Keratinocyte (primary cell): ENCODE measurements at places on chromosomes 1 and 21. TPM values are rescaled to one million over a fixed set of nuclear protein-coding genes. Genes with fewer than 3 reads are reported as not detected.

Gene KRTAP19-3
- not detected in 3 replicates for polyA plus RNA-seq

Gene DTL
- polyA plus RNA-seq, result 1.9 to 17.4 TPM (median 9.3 TPM) in 3 replicates

Gene OLFM3
- polyA plus RNA-seq, result not detected in 3 replicates

Gene UBXN11
- 5.2 to 6.8 TPM (median 6.6 TPM) in 3 replicates for polyA plus RNA-seq

Gene RGS5
- 2.1 to 4.1 TPM (median 2.7 TPM) in 3 replicates for polyA plus RNA-seq

Gene CORT
- polyA plus RNA-seq, result 0.17 TPM in 1 of 3 replicates, not detected in the others

Gene SELE
- not detected in 3 replicates for polyA plus RNA-seq

Gene ASB17
- not detected in 3 replicates for polyA plus RNA-seq

Gene C1QTNF12
- polyA plus RNA-seq, result 0.15 to 0.46 TPM (median 0.18 TPM) in 3 replicates

Gene SLC45A3
- polyA plus RNA-seq, result 2.1 to 2.8 TPM (median 2.5 TPM) in 3 replicates

Gene S100A14
- polyA plus RNA-seq, result 1,249 to 1,646 TPM (median 1,394 TPM) in 3 replicates

Gene OR2L3
- not detected in 3 replicates for polyA plus RNA-seq

Gene GPR153
- 7.2 to 14.2 TPM (median 11.0 TPM) in 3 replicates for polyA plus RNA-seq

Gene C1orf116
- polyA plus RNA-seq, result 38.8 to 69.2 TPM (median 65.3 TPM) in 3 replicates

Gene TAL1
- not detected in 3 replicates for polyA plus RNA-seq

Gene USP25
- 14.4 to 17.8 TPM (median 16.0 TPM) in 3 replicates for polyA plus RNA-seq

Gene GLIS1
- polyA plus RNA-seq, result not detected in 3 replicates

Gene CERS2
- polyA plus RNA-seq, result 75.0 to 172 TPM (median 121 TPM) in 3 replicates

Gene LGR6
- polyA plus RNA-seq, result 0.39 to 1.5 TPM (median 0.42 TPM) in 3 replicates

Gene ACTL8
- polyA plus RNA-seq, result not detected in 3 replicates

Gene MATN1
- polyA plus RNA-seq, result 0.05 to 0.13 TPM in 2 of 3 replicates, not detected in the other

Gene CFHR1
- not detected in 3 replicates for polyA plus RNA-seq

Gene DOP1B
- 2.4 to 5.8 TPM (median 2.9 TPM) in 3 replicates for polyA plus RNA-seq

Gene RORC
- polyA plus RNA-seq, result 0.05 to 0.13 TPM (median 0.12 TPM) in 3 replicates

Gene FCRL1
- not detected in 3 replicates for polyA plus RNA-seq

Gene CD52
- polyA plus RNA-seq, result 0.22 to 0.27 TPM in 2 of 3 replicates, not detected in the other

Gene FOXO6
- not detected in 3 replicates for polyA plus RNA-seq

Gene SPRR2F
- not detected in 3 replicates for polyA plus RNA-seq

Gene KRTAP25-1
- not detected in 3 replicates for polyA plus RNA-seq

Gene SAMSN1
- polyA plus RNA-seq, result not detected in 3 replicates

Gene AKNAD1
- polyA plus RNA-seq, result 4.6 to 6.9 TPM (median 5.1 TPM) in 3 replicates
